ENCODE measurements at places on chromosomes 16 and 17. TPM values are rescaled to one million over a fixed set of nuclear protein-coding genes. Genes with fewer than 3 reads are reported as not detected.

DNA sequence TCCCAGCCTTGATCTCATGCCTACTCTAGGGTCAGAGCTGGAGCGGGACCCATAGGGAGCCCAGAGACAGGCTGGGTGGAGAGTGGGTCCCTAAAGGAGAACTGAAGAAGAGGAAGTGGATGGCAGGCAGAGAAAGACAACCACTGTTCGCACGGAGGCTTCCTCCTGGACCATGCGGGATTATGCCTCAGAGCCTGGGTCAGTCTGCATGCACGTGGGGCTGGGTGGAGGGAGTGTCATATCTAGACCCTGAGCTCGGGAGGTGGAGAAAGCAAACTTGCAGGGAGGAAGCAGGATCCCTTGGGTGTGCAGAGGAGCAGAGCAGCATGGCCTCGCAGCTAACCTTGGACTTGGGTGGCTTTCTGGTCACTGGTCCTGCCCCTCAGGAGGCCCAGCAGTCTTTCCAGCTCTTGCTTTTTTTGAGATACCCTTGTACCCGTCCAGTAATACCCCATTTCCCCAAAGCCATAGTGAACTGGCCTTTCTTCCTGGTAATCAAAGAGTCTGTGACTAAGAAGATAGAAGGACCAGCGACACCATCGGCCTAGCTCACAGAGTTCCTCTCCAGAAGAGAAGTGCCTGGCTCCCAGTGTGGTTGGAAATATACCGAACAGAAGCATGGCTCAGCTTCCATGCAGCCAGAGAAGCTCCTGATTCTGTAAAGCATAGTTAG lies 344.2 kb downstream of the CPPED1 start:
- no peaks in the 10 kb centered on the region for H3K27me3 ChIP-seq
- DNase-seq: no peak
- peaks cover 3% of the 10 kb centered on the region for H3K36me3 ChIP-seq
- peak overlapping the region; percentile 56 for H3K4me3 ChIP-seq

- H3K27me3 ChIP-seq: no peaks in the 10 kb centered on the region
- no peak for DNase-seq
- H3K36me3 ChIP-seq: peaks cover 8% of the 10 kb centered on the region
These were observed 12.5 kb downstream of the TIMM22 start for GRCh38 chr17:1009229-1010085.

GRCh38 chr16:2331199-2331930 lies 9.2 kb downstream of the ABCA3 start:
- DNase-seq: no peak
- H3K27me3 ChIP-seq: no peaks in the 10 kb centered on the region
- H3K27ac ChIP-seq: no peak overlapping the region

DNA sequence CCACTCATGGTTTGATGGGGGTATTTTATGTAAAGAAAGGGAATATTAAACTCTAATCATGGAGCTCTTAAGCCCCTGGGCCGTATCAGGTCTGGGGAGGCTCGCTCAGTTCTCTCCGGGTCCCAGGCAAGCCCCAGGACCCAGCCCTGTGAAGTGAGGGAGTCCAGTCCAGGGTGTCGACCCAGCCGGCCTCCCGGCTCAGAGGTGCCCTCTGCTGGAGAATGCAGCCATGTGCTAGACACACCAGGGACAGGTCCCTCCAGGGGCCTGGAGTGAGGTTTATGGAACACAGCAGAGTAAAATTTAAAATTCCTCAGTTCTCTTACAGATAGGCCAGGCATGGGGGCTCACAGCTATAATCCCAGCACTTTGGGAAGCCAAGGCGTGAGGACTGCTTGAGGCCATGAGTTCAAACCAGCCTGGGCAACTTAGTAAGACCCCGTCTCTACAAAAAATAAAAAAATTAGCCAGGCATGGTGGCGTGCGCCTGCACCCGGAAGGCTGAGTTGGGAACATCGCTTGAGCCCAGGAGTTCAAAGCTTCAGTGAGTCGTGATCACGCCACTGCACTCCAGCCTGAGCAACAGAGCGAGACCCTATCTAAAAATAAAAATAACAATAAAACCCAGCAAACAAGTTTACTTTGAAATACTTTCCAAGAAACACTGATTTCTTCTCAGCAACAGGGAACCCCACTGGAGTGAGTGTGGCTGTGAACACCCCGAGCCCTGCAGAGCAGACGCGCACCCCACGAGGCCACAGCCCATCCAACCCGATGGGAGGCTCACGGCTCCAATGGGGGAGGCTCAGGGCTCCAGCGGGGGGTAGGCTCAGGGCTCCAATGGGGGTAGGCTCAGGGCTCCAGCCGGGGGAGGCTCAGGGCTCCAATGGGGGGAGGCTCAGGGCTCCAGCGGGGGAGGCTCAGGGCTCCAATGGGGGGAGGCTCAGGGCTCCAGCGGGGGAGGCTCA lies 72.2 kb downstream of the ZNF778 start:
- H3K4me1 ChIP-seq: no peaks in the 10 kb centered on the region
- peak; percentile 49 for DNase-seq
- H3K27ac ChIP-seq: peak overlapping the region; percentile 35
- H3K4me3 ChIP-seq: no peak overlapping the region
- no peaks in the 10 kb centered on the region for H3K27me3 ChIP-seq
- H3K36me3 ChIP-seq: peaks cover 11% of the 10 kb centered on the region

GRCh38 chr17:251531-251930 lies 70.1 kb upstream of the DOC2B start:
- no peaks in the 10 kb centered on the region for H3K27me3 ChIP-seq
- no peaks in the 10 kb centered on the region for H3K36me3 ChIP-seq
- H3K4me3 ChIP-seq: no peak overlapping the region
- no peak overlapping the region for H3K27ac ChIP-seq
- no peaks in the 10 kb centered on the region for H3K4me1 ChIP-seq

GRCh38 chr17:61291451-61292285 lies 108.0 kb upstream of the TBX2 start:
- peaks cover 5% of the 10 kb centered on the region for H3K4me1 ChIP-seq
- peaks cover 2% of the 10 kb centered on the region for H3K27me3 ChIP-seq

GRCh38 chr16:50778284-50779163 lies 36.6 kb downstream of the CYLD start:
- H3K36me3 ChIP-seq: peaks cover 60% of the 10 kb centered on the region
- peaks cover 50% of the 10 kb centered on the region for H3K4me1 ChIP-seq
- no peaks in the 10 kb centered on the region for H3K27me3 ChIP-seq
- no peak for DNase-seq
- H3K4me3 ChIP-seq: no peak overlapping the region

- H3K4me1 ChIP-seq: no peaks in the 10 kb centered on the region
- DNase-seq: no peak
- no peak overlapping the region for H3K4me3 ChIP-seq
- no peaks in the 10 kb centered on the region for H3K36me3 ChIP-seq
- H3K27me3 ChIP-seq: peaks cover 2% of the 10 kb centered on the region
These were observed 60.5 kb downstream of the SLC5A11 start for GRCh38 chr16:24906199-24906808.

- peaks cover 18% of the 10 kb centered on the region for H3K27me3 ChIP-seq
- peaks cover 18% of the 10 kb centered on the region for H3K4me1 ChIP-seq
- DNase-seq: no peak
- no peak overlapping the region for H3K27ac ChIP-seq
- H3K4me3 ChIP-seq: no peak overlapping the region
These were observed 39.6 kb upstream of the MEOX1 start for GRCh38 chr17:43701318-43701743.

DNA sequence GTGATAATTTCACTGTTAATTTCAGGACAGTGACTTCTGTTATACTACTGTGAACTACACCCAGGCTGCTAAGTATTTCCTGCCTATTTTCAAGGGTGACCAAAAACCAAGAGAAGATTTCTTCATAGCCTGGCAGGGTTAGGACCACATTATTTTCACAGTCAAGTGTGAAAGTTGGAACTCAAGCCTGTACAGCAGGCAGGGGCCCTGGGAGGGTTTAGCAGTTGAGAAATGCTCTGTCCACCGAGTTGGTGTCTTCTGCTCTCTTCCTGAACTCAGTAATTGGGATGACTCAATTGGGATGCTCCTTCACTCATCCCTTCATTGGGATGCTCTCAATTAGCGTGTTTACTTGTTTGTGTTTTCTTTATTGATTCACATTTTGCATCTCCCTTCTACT lies 347.3 kb upstream of the CDH11 start:
- H3K27ac ChIP-seq: no peak overlapping the region
- no peak for DNase-seq
- no peak overlapping the region for H3K4me3 ChIP-seq
- no peaks in the 10 kb centered on the region for H3K27me3 ChIP-seq

- H3K4me3 ChIP-seq: no peak overlapping the region
- DNase-seq: peak; percentile 14
- H3K27ac ChIP-seq: no peak overlapping the region
These were observed 64.0 kb downstream of the MYO18A start for GRCh38 chr17:29115961-29116803.

Gene MT4
- total RNA-seq: not detected

Gene PITPNM3
- total RNA-seq: 0.81 TPM

Gene SOX15
- total RNA-seq: 0.20 TPM

Measured in activated T-helper 1 cell treated with anti-CD3 and anti-CD28 coated beads, Interleukin-12 subunit alpha, Interleukin-12 subunit beta, Interleukin-2, Interleukin-4 antibody, amounts not matched to agents 30 ng/mL and 10 ng/mL and 1 ng/mL, durations not matched to agents 14 hours and 24 hours and 36 hours (primary cell).